ENCODE measurements at places on chromosomes 16 and 17. TPM values are rescaled to one million over a fixed set of nuclear protein-coding genes. Genes with fewer than 3 reads are reported as not detected.

The TBC1D3 gene
- total RNA-seq, result not detected

The TBC1D26 gene
- 0.15 TPM for total RNA-seq

The OTOP3 gene
- 0.10 TPM for total RNA-seq

The CCL4 gene
- total RNA-seq, result 0.36 TPM

The FNDC8 gene
- total RNA-seq, result not detected

The BRIP1 gene
- total RNA-seq, result 10.3 TPM

Measured in motor neuron (in vitro differentiated cells).